ENCODE measurements at places on chromosomes 12 and 14. TPM values are rescaled to one million over a fixed set of nuclear protein-coding genes. Genes with fewer than 3 reads are reported as not detected.

- DNase-seq: no peak
These were observed 144.2 kb downstream of the KICS2 start for GRCh38 chr12:64077922-64078321.

GRCh38 chr14:69716478-69717187 lies 50.3 kb upstream of the SRSF5 start:
- DNase-seq: peak; percentile 55

- peak; percentile 53 for DNase-seq
These were observed 2.3 kb downstream of the CLEC2B start for GRCh38 chr12:9866860-9867269.

GRCh38 chr12:76784600-76785051 lies 20.7 kb downstream of the ZDHHC17 start:
- DNase-seq: no peak

DNA sequence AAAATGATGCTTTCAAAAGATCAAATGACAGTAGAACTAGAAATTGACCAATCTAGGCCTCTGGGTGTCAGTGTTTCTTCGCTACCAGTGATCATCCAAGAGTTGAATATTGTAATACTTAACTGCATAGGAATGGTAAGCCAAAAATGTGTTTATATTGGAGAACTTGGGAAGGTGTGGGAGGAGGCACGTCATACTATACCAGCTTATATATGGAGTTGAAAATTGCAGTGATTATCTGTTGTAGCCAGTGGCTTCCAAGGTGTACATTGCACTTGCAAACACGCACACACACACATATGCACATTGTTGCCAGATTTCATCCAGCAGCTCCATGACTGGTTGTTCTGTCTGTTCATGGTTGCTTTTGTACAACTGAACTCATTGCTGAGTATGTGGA lies 36.1 kb downstream of the EID3 start:
- DNase-seq: no peak

GRCh38 chr14:61160798-61161197 lies 120.3 kb downstream of the TMEM30B start:
- DNase-seq: no peak

DNA sequence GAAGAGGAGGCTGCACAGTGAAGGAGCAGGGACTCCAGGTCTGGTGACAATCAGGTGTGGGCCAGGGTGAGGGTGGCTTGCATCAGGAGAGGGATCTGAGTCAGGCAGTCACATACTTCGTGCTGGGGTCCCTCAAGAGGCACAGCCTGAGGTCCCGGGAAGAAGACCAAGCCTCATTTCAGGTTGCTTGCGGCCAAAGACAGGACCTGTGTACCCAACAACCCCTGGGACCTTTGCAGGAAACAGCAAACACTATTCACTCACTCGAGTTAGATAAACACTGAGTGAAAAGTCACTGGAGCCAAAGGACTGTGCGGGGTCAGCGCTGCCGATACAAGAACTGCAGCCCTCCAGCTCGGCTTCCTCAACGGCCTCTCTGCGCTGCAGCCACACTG lies 104.4 kb downstream of the SINHCAF start:
- DNase-seq: no peak

- no peak for DNase-seq
These were observed 9.3 kb upstream of the CDCA4 start for GRCh38 chr14:105030194-105030593.

DNA sequence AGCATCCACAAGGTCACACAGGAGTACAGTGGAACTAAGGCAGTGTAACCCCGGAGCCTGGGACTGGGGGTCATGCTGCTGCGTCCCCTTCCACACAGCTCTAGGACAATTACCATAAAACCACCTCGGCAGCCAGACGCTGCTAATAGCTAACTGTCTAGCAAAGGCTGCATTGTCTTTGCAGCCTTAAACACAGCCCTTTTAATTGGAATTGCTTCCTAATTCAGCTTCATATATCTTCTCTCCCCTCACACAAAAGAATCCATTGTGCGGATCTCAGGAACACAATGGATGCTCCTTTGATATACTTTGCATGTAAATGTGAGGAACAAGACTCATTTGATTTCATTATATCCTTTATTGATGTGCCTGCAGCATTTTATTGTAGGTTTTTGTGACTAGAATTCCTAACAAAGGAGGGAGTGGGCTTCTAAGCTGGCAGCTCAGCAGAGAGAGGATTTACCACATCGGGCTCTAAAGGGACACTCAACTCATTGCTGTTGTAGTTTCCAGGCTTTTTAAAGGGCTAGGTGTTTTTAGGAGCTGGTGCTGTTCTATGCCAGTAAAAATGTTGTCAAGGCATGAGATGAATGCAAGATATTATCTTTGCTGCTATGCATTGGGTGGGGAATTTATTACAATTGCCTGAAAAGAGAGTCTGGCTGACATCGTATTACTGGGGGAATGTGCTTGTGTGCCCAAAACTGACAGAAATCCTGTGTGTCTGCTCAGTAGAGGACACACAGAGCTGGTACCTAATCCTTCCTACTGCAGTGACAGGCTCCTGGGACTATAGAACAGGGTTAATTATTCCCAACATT lies 30.4 kb upstream of the DACT1 start:
- DNase-seq: no peak

- DNase-seq: no peak
These were observed 28.8 kb downstream of the SIX4 start for GRCh38 chr14:60695327-60695726.

GRCh38 chr12:1185460-1186182 lies 194.6 kb downstream of the ERC1 start:
- no peak for DNase-seq

DNA sequence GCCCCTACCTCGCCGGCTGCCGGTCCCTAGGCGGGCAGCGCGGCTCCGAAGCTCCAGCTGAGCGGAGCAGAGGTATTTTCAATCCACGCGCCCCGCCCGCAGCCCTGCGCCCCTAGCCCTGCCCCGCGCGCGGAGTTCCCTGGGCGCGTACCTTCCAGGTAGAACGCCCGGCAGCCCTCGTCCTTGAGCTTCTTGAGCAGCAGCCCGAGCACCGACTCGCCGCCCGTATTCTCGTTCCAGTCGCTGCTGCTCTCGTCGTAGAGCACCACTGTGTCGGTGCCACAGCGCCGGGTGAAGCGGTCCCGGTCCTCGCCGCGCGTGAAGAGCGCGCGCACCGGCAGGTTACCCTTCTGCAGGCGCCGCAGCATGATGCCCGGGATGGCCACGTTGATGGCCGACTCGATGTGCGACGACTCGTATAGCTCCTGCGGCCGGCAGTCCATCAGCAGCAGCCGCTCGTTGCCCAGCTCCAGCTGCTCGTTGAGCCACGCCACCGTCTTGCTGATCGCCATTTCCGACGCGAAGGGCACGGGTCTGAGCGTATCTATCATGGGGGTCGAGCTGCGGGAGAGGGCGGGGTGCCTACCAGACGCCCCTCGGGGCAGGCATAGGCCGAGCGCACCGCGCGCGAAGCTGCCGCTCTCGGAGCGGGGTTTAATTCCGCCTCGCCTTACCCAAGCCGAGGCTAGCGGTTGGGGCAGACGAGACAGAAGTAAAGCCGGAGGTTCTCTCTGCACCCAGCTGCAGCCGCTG lies 636 bp downstream of the DUSP6 start:
- DNase-seq: no peak

DNA sequence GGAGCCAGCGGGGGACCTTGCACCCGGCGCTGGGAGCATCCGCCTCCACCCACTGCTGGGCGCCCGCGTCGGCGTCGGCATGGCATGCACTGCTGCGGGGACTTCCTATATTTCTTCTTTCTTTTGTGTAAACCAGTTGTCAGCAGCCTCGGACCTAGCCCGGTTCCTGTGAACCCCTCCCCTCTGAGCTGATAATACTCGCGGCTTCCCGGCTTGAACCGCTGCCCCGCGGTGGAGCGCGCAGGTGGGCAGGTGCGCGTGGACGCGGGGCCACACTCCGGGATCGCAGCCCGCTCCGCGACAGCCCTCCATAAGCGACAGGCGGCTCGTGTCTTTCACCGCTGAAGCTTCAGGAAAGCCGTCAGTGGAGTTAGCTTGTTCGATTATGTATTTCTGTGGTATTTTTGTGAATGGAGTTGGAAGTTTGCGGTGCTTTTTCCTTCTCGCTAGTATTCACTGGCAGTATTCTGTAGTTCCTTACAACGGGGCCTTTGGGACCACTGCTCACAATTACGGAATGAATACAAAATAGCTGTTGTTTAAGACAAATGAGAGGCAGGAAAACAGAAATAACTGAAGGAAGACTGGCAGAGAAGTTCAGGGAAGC lies 870 bp downstream of the BMAL2 start:
- DNase-seq: peak; percentile 44

GRCh38 chr12:132346471-132347175 lies 17.2 kb upstream of the GALNT9 start:
- no peak for DNase-seq

DNA sequence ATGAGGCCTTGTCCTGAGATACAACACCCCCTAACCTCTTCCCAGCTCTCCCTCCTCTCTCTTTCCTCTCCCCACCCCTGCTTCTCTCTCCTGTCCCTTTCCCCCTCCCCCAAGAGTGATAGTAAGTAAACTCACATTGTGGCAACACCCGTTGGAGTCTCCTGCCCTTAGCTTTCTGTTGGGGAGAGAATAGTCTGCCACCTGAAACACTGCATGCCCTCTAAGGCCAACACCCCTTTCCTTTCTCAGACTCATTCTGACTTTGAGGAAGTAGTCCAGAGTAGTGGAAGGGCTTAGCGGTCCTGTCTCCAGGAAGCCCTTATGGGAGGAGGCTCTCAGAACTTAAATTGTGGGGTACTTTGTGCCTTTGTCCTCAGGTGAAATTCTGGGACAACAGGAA lies 95.2 kb downstream of the PRKCH start:
- no peak for DNase-seq

DNA sequence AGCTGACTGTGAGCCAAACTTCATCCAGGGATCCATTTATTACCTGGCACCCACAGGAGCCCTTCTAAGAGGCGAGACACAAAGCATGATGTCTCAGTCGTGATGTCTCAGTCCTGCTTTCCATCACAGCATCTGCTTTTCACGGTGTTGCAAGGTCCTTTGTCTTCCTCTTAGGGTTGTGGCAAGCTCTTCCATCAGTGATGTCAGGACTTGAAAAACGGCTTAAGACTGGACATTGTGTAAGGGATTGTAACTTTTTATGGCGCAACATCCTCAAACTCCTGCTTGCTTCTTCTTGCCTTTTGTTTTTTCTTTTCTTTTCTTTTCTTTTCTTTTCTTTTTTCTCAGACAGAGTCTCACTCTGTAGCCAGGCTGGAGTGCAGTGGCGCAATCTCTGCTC lies 586.5 kb upstream of the TMEM132C start:
- no peak for DNase-seq

DNA sequence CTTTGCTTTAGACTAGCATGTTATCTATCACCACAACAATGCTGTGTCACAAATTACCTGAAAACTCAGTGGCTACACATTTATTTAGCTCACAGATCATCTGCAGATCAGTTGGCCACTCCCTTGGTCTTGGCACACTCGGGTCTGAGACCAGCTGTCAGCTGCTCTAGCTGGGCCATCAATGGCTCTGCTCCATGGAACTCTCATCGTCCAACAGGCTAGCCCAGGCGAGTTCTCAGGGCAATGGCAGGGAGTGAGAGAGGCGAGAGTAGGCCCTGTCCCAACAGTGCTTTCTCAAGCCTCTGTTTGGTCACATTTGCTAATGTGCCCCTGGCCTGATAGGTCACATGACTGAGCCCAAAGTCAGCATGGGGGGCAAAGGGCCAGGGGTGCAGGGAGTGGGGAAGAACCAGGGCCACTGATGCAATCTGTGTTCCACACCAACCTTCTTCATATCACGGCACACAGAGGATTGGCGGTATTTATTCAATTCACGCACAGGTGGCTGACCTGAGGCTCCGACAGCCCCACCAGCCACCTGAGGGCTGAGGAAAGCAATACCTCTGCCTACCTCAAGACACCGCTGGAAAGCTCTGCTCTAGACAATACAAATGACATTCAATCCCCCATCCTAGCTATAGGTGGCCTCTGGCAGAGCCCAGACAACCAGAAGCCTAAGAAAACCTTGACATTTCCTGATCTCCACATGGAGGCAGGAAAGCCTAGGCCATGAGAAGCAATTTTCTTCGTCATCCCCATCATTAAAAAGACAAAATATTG lies 82.5 kb downstream of the NT5DC3 start:
- DNase-seq: no peak

DNA sequence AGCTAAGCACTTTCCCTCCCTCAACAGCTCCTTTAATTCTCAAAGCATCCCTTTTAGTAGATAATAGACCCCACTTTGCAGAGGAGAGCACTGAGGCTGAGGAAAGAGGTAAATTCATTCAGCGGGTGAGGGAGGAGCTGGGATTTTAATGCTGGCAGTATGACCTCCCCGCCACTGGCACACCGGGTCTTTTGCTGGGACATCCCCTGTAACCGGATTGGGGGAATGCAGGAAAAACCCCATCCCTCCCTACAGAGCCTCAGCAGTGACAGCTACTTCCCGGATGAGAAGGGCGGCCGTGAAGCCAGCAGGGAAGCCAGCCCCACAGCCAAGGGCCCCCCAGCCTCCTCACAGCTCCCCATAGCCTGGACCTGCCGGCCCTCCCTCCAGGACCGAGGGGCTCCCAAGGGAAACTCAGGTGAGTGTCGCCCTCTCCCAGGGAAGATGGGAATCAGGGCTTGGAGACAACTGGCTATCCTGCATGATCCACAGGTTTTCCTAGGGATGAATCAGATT lies 12.1 kb downstream of the ZBTB39 start:
- DNase-seq: no peak

- DNase-seq: no peak
These were observed 178.0 kb downstream of the RPAP3 start for GRCh38 chr12:47527816-47528215.

DNA sequence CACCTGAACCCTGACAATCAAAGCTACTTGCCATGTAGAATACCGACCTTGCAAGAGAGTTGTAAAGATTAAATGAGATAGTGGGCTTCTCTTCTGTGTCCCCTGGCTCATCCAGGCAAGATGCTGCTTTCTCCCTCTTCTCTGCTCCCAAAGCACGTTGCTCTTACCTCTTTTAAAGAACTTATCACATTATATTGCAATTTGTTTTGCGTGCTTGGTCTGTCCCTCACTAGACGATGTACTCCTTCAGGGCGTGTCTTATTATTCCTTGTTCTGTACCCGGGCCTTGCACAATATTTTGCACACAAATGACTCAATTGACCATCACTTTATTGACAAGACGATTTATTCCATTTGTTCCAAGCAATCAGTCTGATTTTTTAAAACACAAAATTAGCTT lies 3.3 kb downstream of the DCN start:
- no peak for DNase-seq

DNA sequence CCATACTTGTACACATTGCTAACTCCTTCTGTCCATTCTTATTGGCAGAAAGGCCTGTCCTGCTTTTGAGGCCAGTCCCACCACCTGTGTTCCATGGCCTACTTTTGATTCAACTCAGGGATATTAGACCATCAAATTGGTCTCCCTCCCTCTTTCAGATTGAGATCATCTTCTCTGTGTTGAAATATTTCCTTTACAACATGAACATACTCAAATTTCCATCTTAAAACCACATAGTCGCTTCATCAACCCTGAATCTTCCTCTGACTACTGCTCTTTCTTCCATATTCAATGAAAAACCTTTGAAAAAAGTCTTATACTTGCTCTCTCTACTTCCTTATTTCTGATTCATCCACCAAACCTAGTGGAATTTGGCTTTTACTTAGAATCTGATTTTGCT lies 34.9 kb downstream of the TRMT5 start:
- no peak for DNase-seq

VRTN gene
- total RNA-seq: not detected

COL2A1 gene
- not detected for total RNA-seq

MYH6 gene
- not detected for total RNA-seq

PLD4 gene
- not detected for total RNA-seq

NTN4 gene
- 44.9 TPM for total RNA-seq

PPM1H gene
- total RNA-seq: 9.6 TPM

MAPK1IP1L gene
- 20.4 TPM for total RNA-seq

CAPS2 gene
- total RNA-seq: 1.9 TPM

Measured in SJSA1 (cell line).